Stimulated activated CD8-positive, alpha-beta memory T cell treated with anti-CD3 and anti-CD28 coated beads, Interleukin-2, amount 100 ng/mL, for 1 hour (primary cell): ENCODE measurements at places on chromosomes 1 and 21.

DNA sequence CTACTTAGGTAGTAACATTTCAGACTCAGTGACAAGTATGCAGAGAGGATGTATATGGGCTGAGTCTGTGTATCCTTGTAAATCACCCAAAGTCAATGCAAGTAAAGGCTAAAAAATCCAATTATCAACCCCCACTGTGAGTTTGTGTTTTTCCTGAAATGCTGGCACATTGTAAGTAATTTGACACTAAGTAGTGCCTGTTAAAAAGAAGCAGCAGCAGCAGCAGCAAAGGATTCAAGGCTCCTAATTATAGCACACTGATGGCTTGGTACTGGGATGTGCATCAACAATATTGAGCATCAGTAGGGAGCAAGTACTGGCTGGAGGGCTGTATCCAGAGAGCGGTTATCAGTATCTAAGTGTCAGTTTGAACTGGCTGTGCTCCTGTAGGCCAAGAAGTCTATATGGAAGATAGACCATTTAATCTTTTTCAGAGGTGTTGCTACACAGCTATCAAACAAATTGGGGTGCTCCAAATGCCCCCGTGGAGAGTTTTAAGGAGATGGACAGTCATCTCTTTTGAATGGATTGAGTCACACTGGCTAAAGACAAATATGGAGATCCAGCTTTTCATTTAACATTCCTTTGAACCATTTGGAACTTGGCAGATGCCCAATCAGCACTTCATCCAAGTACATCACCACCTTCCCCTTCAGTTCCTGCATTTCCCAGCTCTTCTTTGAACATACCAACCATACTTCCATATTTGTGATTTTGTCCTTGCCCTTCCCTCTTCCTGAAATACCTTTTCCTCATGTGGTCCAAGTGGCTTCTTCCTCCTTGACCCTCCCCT lies 241.2 kb upstream of the ST6GALNAC5 start:
- no peak for DNase-seq

DNA sequence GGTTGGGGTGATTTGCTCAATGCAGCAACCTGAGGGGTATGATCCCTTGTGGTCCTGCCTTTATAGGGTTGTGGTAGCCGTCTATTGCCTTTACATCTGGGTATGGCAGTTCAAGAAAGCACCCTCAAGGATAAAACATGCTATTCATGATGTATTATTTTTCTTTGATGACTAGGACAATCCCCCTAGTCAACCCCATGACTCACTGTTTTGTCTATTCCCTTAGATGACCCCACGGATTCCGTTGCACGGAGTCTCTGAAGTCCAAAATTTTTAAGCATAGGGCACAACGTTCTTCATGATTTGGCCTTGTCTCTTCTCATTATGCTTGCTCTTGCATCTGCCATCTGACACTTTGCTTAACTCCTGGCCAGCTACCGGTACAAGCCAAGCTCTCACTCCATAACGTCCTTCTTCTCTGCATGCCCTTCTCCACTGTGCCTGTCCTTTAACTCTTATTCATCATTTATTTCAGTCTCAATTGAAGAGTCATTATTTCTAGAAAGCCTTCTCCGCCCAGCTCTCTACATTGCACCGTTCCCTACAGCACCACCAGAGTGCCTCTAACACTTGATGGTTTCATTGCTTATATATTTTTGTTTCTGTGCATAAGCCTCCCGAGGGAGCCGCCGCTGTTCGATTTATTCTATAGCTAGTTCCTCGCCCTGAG lies 838 bp upstream of the DISP1 start:
- no peak for DNase-seq

DNA sequence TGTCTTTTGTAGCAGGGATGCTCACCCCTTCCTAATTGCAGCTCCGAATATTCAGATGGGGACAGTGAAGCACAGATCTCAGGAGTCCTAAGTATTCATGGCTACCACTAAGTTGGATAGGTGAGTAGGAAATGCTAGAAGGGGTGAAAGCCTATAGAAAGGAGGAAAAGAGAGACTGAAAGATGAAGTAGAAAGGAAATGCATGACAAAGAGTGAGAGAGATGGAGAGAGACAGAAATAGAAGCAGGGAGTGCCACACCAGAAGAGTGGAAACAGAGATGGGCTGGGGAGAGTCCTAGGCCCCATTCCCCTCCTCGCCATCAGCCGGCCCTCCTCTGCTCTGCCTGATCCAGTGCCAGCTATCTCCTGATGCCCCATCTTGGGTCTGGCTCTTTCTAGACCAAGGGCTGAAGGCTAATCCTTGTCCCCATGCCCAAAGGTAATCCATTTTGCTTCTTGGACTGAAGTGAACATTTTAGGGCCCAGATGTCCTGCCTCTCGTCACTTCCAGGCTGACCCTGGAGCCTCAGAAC lies 2.0 kb downstream of the PEA15 start:
- no peak for DNase-seq

GRCh38 chr1:172298141-172298540 lies 122.3 kb upstream of the C1orf105 start:
- no peak for DNase-seq

GRCh38 chr1:214446772-214447556 lies 104.4 kb downstream of the PTPN14 start:
- no peak for DNase-seq

GRCh38 chr1:157368363-157368762 lies 184.0 kb downstream of the FCRL5 start:
- DNase-seq: no peak

DNA sequence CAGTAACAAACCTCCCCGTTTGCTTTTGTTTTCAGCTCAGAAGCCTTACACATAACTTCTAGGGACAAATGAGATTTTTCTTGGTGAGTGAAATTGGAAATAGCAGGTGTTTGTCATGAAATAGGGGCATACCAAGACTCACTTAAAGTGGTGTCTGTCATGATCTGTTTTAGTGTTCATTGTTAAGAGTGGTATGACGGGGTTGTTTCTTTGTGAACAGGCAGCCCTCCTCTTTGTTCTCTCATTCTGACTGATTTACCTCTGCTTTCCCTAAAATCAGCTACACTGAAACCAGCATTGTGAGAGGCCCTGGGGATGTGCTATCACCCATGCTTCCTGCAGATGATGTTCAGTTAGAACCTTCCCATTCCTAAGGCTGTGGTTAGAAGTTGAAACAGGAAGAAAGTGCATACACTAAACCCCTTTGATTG lies 2.5 kb upstream of the ERO1B start:
- no peak for DNase-seq

DNA sequence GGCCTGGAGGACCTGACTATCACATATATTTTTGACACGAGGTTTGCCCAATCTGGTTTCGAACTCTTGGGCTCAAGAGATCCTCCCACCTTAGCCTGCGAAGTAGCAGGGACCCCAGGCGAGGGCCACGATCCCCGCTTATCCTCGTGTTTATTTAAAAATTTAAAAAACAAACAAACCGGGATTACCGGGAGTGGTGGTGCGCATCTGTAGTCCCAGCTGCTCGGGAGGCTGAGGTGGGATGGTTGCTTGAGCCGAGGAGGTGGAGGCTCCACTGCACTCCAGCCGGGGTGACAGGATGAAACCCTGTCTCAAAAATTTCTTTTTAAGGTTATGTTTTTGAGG lies 452 bp upstream of the EXOSC10 start:
- DNase-seq: no peak

- no peak for DNase-seq
These were observed 5.4 kb downstream of the PNRC2 start for GRCh38 chr1:23964790-23965740.

- DNase-seq: no peak
These were observed 36.3 kb upstream of the FAM3B start for GRCh38 chr21:41280115-41280919.

- DNase-seq: no peak
These were observed 46.2 kb downstream of the SYT2 start for GRCh38 chr1:202664083-202664482.

DNA sequence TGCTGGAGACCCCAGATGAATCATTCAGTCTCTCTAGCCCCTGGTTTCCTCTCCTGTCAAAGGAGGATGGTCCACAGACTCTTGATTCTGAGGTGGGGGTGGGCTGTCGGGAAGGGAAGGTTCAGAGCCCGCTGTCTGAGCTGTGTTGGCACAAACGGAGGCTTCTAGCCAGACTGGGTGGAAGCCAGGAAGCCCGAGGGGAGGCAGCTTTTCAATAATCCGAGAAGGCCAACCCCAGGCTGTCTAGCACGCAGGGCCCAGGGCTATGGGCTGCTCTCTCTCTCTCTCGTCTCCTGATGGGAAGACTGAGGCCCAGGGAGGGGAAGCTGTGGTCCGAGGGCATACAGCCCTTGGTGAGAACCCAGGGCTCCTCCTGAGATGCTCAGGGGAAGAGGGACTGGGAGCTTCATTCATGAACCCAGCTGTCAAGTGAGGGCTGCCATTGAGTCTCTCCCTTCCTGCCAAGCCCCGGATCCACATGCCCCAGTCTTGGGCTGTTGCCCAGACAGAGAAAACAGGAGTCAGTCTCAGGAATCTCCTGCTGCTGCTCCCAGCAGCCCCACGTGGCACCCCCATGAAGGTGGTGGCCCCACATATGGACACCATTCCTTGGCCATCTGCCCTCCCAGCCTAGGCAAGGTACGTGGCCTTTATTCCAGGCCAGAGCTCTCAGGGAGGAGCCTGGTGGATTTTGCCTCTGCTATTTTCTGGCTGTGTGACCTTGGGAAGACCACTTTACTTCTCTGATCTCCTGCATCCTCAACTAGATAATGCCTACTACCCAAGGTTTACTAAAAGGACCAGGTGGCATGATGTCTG lies 44.4 kb downstream of the RAP1GAP start:
- DNase-seq: no peak

- DNase-seq: no peak
These were observed 338 bp downstream of the ACAP3 start for GRCh38 chr1:1307261-1307922.

DNA sequence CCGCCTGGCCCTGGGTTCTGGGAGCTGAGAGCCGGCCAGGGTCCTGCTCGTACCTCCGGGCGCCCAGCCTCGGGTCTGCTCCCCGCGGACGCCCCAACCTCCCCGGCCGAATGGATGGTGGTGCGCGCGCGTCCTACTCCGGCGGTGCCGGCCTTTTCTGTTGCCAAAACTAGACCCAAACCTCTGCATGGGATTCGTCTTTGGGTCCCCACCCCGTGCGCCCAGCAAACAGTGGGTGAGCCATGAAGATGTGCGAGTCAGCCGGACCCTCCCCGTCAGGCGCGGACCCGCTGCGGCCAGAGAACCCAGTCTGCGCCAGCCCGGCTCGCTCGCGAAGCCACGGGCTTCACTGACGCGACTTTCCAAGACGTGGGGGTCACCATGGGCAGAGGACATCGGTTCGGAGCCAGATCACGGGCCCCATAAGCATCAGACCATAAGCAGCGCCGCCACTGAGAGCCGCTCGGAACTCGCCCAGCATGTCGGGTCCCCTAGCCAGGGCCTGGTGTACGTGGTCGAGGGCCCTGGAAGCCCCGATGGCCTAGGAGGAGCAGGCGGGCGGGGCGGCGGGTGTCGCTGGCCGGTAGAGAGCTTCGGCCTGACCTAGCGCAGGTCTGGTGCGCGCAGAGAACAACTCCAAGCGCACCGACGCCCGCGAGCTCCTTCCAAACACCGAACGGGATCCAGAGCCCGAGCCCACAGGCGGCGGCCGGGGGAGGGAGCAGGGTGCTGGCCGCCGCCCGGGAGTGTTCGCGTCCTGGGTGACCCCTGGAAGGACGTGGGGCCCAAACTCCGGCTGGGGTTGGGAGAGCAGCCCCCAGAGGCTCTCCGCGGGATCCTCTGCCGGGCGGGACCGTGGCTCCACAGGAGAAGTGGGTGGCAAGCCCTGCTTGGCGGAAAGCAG lies 1.0 kb upstream of the TP73 start:
- DNase-seq: no peak

DNA sequence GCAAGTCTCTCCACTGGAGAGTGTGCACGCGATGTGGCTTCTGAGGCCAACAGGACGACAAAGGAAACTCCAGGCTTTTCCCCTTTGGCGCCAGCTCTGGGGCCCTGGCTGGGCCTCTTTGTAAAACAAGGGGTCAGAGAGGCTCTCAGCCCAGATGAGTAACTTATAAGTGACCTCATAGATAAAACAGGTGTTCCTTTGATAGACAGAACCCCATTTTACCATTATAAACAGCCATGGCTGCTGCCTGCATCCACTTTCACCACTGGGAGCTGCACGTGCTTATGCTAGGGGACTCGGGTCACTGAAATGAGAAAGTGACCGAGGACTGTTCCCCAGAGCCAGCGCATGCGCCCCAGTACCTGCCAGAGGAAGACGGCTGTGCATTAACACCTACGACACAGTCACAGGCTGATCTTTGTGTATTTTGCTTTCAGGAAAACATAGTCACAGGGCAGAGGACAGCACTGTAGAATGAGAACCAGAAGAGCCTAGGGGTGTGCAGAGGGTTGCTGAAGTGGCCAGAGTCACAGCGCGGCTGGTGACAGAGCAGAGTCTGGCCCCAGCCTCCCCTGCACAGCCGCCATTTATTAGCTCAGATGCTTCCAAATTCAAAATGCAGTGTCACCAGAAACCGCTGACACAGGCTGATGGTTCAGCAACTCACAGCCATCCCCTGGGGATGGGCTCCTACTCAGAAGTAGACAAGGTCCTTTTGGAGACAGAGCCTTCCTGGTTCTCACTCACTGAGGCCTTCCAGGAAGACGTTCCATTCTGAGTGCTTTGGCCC lies 12.7 kb downstream of the RNF207 start:
- DNase-seq: no peak

- no peak for DNase-seq
These were observed 66.7 kb downstream of the MIS18A start for GRCh38 chr21:32212116-32212515.

DNA sequence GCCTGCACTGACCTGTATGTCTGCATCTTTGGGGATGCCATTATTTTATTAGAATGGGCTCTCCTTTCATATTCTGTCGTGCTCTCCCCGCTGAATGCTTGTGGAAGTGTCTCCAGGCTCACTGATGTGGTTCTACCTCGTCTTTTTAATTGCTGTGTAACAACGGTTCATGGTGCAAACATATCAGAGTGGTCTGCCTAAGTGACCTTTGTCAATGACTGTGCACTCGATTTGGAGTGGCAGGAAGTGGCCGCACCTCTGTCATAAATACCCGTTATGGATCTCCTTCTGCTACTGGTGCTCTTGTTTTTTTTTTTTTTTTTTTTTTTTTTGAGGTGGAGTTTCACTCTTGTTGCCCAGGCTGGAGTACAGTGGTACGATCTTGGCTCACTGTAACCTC lies 38.3 kb downstream of the SPSB1 start:
- DNase-seq: no peak

DNA sequence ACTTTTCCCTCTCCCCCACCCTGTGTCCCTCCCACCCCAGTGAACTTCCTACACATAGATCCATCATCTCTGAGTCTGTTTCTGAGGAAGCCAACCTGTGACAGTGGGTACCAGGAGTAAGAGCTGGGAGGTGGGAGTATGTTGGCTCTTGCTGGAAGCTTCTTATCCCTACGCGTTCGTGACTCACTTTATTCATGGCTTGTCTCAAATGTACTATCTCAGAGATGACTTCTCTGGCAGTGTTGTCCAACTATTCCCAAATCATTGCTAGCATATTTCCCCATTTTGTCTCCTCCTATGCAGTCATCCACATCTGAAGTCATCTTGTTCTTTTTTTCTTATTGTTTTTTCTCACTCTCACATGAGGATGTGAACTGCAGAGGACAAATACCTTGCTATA lies 88.0 kb downstream of the HIVEP3 start:
- DNase-seq: no peak
